ENCODE measurements at places on chromosomes 7 and 10.
A peak's percentile ranks its signal among the peaks of the same experiment; 100 is the strongest.

DNA sequence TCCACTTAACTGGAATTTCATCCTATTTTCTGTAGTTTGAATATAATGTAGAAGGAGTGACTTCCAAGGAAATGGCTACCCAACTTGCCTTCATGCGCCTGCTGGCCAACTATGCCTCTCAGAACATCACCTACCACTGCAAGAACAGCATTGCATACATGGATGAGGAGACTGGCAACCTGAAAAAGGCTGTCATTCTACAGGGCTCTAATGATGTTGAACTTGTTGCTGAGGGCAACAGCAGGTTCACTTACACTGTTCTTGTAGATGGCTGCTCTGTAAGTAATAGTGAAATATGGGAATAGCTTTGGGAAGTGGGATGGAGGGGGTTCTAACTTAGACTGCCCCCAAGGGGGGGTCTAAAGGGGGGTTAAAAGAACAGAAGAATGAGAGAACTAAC is 34.5 kb downstream of the COL1A2 start:
- no peak for DNase-seq

DNA sequence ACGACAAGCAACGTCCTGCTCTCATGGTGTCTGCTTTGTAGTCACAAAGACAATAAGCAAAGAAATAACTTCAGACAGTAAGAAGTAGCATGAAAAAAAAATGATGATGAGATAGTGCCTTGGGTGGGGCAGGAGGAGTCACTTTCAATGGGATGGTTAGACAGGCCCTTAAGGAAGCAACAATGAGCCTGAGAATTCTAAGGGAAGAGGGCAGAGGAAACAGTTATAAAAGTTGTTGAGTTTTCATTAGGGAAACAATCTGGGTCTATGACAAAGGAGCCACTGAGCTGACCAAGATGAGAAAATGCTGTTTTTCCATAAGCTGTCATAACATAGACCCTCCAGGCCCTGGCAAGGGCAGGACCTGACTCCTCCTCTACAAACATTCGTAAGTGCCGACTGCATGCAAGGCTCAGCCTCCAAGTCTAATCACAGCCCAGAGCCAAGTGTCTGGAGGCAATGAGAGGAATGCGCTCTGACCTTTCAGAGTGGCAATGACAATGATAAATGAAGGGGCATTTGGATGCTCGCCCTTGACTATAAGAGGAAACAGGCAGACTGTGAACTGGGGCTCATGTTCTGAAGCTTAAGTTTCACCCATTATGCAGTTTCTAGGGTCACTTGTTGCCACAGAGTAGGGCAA is 43.7 kb downstream of the PPP1R3C start:
- DNase-seq = no peak

DNA sequence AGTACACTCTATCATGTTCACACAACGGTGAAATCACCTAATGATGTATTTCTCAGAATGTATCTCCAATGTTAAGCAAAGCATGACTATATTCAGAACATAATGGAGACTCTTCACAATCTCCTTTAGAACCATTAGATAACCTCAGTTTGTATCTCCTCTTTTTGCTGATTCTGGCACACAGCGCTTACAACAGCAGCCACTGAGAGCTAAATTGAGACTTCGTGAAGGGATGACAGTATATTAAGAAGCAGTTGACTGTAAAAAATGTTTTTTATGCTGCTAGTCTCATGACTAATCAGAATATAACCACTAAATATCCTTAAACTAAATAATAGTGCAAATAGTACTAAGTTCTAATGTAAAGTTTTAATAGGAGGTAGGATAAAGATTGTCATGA is 46.9 kb downstream of the KMT2E start:
- no peak for DNase-seq

- no peak for DNase-seq
Measured at GRCh38 chr7:13894377-13894776, 95.1 kb downstream of the ETV1 start.

DNA sequence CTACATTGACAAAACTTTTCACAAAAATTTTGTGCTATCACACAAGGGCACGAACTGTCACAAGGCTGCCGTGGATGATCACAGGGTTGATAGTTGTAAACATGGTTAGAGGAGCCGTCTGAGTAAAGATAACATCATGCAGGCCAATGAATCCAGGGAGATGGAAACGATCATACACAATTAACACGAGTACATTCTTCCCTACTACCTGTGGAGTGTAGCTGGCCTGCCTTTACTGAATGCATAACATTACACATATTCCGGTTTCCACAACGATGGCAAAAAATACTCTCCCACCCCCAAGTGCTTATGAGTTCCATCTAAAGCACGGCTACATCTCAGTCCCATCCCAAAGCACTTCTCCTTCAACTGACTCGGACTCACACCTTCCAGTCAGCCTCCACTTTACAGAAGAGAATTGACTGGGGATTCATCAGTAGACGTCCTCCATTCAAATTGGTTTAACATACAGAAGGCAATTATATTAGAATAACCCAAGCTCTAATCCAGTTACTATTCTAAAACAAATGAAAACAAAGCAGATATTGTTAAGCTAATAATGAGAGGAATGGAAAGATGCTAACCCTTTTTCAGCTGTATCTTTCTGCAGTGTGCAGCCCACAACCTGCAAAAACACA is 69.0 kb downstream of the EZH2 start:
- no peak for DNase-seq

DNA sequence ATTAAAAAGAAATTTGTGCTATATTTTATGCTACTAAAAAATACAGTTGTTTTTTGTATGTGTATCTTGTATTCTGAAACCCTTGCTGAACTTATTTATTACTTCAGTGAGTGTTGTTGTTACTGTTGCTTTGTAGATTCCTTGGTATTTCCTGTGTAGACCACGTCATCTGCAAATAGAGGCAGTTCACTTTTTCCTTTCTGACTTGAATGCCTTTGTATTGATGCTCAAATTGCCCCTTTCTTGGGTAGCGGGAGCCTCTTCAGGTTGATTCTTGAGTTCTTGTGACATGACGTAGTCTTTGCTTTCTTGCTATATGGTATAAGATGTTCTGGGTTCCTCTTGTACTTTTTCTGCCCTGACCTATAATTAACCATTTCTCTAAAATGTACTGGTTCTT is 504.1 kb downstream of the SDK1 start:
- no peak for DNase-seq

DNA sequence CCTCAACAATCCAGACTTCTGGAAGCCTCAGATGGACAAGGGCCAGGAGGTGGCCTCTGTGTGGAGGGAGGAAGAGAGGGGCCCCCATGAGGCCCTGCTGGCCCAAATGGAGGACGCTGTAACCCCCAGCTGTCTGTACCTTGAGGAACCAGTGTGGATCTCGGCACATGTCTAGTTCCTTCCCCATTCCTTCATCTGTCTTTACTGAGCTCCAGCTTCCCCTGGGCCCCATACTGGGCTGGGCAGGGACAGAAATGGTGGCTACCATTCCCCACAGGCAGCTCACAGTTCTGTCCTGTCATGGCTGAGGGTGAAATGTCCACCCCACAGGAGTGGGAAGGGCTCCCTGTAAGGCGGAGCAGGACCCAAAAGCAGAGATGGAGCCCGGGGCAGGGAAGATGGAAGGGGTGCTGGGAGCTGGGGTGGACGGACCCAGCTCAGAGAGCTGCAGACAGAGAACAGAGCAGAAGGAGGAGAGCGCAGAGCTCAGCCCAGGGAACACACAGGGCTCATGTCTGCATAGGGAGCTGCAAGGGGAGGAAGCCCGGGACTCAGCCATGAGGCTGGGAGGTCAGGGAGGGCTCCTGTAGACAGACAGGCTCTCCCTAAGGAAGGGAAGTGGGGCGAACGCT is 22.8 kb downstream of the ANTXRL start:
- no peak for DNase-seq

DNA sequence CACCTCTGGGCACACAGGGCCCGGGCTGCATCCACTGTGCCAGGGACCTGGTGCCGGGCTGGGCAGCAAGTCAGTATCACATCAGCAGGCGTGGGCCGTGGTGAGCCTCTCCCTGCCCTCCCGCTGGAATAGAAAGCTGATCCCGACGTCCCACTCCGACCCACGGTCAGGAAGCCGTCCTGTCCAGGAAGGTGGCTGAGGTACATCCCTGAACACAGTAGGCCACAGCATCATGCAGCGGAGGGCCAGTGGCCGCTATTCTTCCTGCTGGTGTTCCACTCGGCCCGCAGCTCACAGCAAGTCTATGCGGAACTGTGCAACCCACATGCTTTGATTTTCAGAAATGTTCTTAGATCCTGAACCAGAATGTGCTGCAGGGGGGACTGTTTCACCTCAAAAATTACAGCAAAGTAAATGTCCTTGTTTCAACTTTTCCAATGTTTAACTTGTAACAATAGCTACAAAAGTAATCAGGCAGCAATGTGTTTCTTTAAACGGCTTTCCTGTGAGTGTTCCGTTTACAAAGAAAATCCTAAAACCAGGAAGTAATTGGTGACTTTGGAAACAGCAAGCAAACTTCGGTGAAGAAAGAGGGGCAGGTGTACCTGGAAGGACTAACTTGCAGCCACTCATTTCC is 676 bp upstream of the GPR146 start:
- DNase-seq = no peak

DNA sequence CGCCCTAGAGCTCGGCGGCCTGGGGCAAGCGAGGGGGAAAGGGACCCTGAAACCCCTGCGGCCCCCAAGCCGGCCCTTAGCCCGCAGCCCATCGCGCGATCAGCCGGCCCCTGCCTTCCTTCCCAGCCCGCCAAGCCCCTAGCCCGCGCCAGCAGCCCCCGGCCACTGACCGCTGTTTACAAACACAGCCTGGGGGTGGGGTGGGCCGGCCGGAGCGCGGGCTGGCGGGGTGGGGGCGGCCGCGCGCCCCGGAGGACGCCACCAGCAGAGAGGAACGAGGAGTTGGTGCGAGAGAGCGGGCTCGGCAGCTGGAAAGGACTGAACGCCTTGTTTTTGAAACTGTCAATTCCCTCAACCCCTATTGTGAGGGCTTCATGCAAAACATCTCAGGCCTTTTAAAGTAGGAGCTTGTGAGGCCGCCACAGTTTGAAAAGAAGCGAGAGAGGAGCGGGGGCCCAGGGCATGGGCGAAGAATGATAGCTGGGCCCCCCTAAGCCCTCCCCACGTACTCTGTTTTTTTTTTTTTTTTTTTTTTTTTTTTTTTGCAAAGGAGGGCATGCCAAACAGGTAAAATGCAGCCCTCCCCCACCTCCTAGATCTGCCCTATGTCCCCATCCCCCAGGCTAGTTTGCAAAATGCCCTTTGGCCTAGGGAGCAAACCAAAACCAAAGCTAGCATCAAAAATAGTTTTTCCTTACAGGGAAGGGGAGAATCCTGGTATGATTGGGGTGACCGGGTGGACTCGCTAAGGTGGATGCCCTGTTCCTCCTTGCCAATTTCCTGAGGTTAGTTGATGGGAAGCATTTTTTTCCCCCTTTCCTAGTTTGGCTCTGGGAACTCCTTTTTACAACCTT is 15.0 kb downstream of the SKIDA1 start:
- no peak for DNase-seq

- DNase-seq = no peak
Measured at GRCh38 chr7:136551618-136552017, 316.8 kb upstream of the CHRM2 start.

DNA sequence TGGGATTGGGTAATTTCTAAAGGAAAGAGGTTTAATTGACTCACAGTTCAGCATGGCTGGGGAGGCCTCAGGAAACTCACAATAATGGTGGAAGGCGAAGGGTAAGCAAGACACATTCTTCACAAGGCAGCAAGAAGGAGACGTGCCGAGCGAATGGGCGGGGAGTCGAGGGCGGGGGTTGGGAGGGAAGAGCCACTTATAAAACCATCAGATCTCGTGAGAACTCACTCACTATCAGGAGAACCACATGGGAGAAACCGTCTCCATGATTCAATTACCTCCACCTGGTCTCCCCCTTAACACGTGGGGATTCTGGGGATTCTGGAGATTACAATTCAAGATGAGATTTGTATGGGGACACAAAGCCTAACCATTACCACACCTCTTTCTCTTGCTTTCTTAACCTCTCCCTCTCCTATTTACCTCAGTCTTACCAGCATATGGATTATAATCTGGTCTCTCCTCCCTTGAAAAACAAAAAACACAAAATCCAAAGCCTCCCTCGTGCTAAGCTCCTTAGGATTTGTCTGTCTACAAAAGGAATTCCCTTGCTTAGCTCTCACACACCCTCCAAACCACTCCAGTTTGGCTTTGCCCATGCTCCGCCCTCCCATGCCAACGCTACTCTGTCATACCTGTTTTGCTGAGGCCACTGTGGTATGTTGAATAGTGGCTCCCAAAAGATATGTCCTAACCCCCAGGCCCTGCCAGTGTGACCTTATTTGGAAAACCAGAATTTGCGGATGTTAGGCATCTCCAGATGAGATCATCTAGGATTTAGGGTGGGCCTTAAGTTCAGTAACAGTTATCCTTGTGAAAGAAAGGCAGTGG is 19.6 kb upstream of the EFCAB10 start:
- DNase-seq = no peak

DNA sequence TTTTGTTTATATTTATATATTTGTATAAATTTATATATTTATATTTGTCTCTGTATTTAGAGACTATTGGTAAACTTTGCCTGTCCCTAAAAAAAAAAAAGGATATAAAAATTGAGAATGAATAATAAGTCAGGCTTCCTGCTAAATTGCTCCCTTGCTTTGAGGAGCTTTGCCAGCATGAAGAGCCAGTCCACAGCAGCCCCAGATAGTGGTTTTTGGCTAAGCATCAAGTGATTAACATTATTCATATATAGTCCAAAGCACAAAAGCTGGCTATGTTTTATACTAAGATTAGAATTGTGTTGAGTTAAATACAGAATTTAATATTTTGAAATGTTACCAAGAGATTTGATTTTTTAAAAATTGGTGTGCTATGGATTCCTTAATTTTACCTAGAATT is 264.9 kb upstream of the FERD3L start:
- no peak for DNase-seq

DNA sequence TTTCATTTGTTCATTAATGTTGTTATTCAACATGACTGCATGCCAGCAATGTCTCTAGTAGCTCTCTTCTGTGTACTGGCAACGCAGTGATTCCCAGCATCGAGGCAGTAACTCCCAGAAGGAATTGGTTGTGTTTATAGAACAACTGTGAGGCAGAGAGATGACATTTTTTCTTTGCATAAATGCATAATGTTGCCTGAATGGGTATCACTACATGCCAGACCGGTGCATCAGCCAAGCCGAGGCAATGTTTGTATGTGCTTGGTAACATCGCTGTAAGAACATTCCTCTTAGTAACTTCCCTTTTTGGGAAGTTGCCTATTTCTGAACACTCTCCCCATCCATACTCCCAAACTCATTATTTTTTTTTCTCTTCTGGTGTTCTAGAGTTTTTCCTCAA is 182.9 kb downstream of the HTR7 start:
- DNase-seq = no peak

DNA sequence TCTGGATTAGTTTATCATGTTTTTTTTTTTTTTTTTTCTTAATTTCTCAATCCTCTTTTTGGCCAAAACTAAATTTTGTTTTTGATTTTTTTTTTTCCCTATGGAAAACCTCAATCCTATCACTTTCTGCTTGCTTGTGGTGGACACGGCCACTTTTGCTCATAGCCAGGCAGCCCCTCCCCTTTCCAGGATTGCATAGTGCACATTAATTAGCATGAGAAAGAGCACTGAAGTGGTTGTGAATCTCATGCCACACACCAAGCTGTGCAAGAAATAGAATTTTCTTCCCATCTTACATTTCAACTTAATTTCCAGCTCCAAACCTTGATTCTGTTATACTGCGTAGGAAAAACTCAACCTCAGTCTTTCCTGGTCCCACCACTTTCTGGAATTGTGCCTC is 34.6 kb downstream of the MGAM2 start:
- DNase-seq = no peak

- DNase-seq = peak; percentile 39
Measured at GRCh38 chr7:151051108-151051507, 2.8 kb downstream of the ASIC3 start.

All from effector CD4-positive, alpha-beta T cell (primary cell).